Fibroblast of skin of right quadriceps (primary cell): ENCODE measurements at places on chromosomes 13 and 19.

- DNase-seq, result no peak
These were observed 32.2 kb upstream of the TNFAIP8L1 start for GRCh38 chr19:4606921-4607678.

- no peak for DNase-seq
These were observed 11.2 kb downstream of the CYP4F22 start for GRCh38 chr19:15519433-15519976.

GRCh38 chr13:74465271-74465670 lies 331.1 kb upstream of the KLF12 start:
- DNase-seq, result no peak

- DNase-seq, result peak; percentile 31
These were observed 238.9 kb downstream of the TSHZ3 start for GRCh38 chr19:31110336-31110735.

DNA sequence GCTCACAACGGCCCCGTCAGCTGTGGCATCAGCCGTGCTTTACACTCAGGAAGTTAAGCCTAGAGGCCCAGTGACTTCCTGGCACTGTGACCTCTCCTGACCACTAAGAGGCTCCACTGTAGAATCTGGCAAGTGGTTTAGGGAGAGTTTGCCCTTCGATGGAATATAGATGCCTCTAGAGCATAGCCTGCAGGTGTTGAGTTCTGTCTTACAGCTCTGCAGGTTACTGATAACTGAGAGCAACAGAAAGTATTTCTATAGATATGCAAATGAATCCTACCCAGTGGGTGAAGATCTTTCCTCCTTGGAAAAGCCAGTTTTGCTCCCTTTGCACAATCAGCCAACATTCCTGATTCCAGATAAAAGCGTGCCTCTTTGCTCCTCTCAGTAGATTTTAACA lies 35.8 kb downstream of the ATP12A start:
- no peak for DNase-seq

DNA sequence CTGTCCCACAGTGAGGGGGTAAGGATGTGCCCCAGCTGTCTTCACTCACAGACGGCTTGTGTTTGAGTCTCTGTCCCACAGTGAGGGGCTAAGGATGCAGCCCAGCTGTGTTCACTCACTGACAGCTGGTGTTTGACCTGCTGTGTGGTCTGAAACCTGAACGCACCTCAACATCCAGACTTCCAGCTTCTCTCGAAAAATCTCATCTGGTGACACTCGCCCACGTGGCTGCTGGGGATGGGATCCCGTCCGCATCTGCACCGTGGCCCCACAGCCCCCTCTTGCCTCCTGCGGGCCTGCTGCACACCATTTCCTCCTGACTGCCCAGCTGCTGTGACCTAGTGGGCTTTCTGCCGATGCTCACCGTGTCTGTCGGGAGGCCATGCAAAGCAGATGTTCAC lies 27.3 kb downstream of the CHAF1A start:
- DNase-seq, result no peak

- peak; percentile 38 for DNase-seq
These were observed 67.3 kb downstream of the TRPM4 start for GRCh38 chr19:49224879-49225278.

- no peak for DNase-seq
These were observed 14.0 kb upstream of the TOMM40 start for GRCh38 chr19:44876930-44877535.

DNA sequence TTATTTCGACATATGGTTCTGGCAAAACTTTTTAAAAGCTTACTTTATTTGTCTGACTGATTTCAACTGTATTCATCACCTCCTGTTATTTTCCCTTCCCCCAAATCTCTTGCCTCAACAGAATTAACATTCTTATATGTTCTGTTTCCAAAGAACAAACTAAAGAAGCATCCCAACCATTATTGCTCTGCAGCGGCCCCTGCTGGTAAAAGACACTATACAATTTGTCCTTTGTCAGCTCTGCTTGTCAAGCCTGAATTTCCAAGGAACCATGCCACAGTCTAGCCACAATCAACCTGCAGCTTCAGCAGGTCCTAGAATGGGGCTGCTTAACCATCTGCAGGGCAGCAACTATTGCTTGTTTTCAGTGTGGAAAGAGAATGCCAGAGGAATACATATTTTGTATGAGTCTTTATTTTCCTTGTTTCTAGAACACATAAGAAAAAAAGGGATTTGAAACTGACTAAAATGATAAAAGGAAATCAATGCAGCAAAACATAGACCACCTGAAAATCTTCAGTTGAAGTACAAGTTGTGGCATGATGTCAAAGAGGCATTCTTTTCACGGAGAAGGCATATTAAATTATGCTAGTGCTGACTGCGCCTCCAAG lies 845.3 kb downstream of the DIAPH3 start:
- peak; percentile 69 for DNase-seq

GRCh38 chr13:44756276-44756810 lies 180.2 kb upstream of the TSC22D1 start:
- no peak for DNase-seq

- no peak for DNase-seq
These were observed 1136.0 kb downstream of the PCDH17 start for GRCh38 chr13:58767566-58767965.

DNA sequence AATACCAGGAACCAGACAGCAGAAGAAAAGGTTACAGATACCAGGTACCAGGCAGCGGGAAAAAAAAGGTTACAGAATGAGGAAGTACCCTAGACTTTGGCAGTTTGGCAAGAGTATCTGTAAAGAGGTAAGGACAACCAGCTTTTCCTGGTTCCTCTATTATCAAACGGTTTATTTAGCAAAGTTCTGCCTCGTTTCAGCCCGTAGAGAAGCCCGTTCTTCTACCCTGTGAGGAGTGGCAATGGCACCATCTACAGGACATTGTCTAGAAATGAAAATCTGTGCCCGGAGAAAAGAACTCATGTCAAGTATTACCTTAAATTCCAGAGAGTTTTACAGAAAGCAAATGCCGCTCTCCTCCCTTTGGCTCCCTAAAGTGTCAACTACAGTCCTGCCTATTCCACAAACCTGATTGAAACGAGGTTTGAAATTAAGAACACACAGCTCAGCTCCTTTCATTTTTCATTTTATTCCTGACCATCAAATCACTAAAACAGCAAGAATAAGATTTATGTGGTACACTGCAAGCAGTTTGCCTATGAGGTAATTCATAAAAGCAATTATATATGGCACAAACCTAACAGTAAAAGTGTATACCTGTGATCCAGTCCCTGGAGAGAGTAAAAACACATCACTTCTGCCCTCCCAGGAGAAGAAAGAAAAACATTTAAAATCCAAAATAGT lies 226.3 kb downstream of the SLC7A1 start:
- DNase-seq, result peak; percentile 39

GRCh38 chr13:43243711-43244110 lies 220.3 kb downstream of the DNAJC15 start:
- no peak for DNase-seq

- DNase-seq, result no peak
These were observed 47.1 kb downstream of the CAPN12 start for GRCh38 chr19:38697197-38697596.

DNA sequence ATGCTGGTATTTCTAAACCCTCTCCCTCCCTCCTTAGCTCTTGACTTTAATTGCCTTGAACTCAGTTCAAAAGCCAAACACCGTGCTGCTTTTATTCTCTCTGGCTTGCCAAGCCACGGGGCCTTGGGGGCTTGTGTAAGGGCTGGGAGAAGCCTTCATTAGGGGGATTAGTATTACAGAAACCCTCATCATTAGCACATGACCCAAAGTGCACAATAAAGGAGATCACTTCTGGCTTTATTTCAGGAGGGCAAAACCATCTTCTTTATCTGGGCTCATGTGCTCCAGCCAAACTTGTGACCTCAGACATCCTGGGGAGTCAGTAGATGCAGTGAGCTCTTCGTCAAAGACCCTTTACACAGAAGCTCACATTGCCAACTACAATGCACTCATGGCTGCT lies at the start of gene DCT:
DCT (minus strand) TSS at position 67 of the 400 bp plus-strand sequence. CDS start 427 bp downstream, outside the sequence.
- DNase-seq, result no peak

- no peak for DNase-seq
These were observed 11.6 kb downstream of the GATAD2A start for GRCh38 chr19:19417046-19417445.

- DNase-seq, result no peak
These were observed 30.2 kb downstream of the NLRP4 start for GRCh38 chr19:55866521-55866920.

- DNase-seq, result no peak
These were observed 393.0 kb downstream of the FOXO1 start for GRCh38 chr13:40273253-40274025.

- DNase-seq, result no peak
These were observed 340.6 kb downstream of the ENOX1 start for GRCh38 chr13:43446126-43446525.

DNA sequence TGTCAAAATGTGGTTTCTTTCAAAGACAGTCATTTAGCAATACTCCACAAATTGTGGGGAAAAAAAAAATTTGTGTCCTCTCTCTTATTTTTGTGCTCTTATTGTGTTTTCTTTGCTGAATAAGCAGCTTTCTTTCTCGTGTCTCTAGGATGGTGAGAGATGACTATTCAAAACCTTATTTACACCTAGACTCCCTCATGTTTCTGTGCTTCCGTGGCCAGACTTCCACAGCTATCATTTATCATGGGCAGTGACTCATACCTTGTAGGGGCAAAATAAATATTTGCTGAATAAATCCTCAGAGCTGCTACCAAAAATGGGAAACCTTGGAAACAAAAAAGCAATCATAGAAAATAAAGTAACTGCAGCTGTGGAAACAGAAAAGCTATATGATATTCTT lies 204.9 kb upstream of the MIR17HG start:
- peak; percentile 85 for DNase-seq

- no peak for DNase-seq
These were observed 486.3 kb downstream of the DIAPH3 start for GRCh38 chr13:59677430-59677829.

GRCh38 chr19:17482877-17483604 lies 12.7 kb downstream of the SLC27A1 start:
- DNase-seq, result no peak

DNA sequence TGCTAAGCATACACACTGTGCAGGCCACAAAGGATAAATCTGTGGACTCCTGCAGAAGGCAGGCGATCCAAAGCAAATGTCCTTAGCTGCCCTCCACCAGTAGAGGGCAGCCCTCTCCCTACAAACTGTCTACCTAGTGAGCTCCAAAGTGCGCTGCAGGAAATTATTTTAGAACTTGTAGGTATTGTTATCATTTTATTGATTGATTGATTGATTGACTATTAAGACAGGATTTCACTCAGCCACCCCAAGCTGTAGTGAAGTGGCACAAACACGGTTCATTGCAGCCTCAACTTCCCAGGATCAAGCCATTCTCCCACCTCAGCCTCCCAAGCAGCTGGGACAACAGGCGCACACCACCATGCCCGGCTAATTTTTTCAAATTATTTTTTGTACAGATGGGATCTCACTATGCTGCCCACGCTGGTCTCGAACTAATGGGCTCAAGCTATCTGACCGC lies 37.3 kb downstream of the RNF6 start:
- DNase-seq, result peak; percentile 59
